ENCODE measurements at places on chromosomes 6 and 20.

- DNase-seq: no peak
Measured at GRCh38 chr20:7608250-7608649, 332.0 kb downstream of the HAO1 start.

GRCh38 chr6:10479939-10480700, 41.0 kb upstream of the GCNT2 start:
- no peak for DNase-seq

- no peak for DNase-seq
Measured at GRCh38 chr6:19332806-19333460, 504.2 kb upstream of the ID4 start.

GRCh38 chr6:105851606-105852005, 234.5 kb upstream of the PRDM1 start:
- no peak for DNase-seq
